ENCODE measurements at places on chromosomes 4 and X. TPM values are rescaled to one million over a fixed set of nuclear protein-coding genes. Genes with fewer than 3 reads are reported as not detected.

AMTN gene
- not detected for total RNA-seq

GPRASP1 gene
- total RNA-seq, result 8.6 TPM

SPANXN2 gene
- not detected for total RNA-seq

GAB3 gene
- 1.4 TPM for total RNA-seq

NCBP2L gene
- not detected for total RNA-seq

SULT1E1 gene
- 0.33 TPM for total RNA-seq

WAS gene
- 0.22 TPM for total RNA-seq

SHROOM3 gene
- total RNA-seq, result 4.2 TPM

LAP3 gene
- total RNA-seq, result 116 TPM

RNF175 gene
- total RNA-seq, result 0.11 TPM

NLRP2B gene
- total RNA-seq, result not detected

METAP1 gene
- 45.7 TPM for total RNA-seq

GAGE13 gene
- not detected for total RNA-seq

FMR1NB gene
- not detected for total RNA-seq

XG gene
- 4.9 TPM for total RNA-seq

PCDH19 gene
- total RNA-seq, result 0.12 TPM

CT47B1 gene
- not detected for total RNA-seq

MSX1 gene
- total RNA-seq, result 18.1 TPM

GRPEL1 gene
- 30.0 TPM for total RNA-seq

SHISA3 gene
- total RNA-seq, result 0.12 TPM

CENPVL2 gene
- total RNA-seq, result not detected

TREX2 gene
- 1.9 TPM for total RNA-seq

Measured in uterine smooth muscle cell (primary cell).